ENCODE measurements at places on chromosomes 5 and 9.
A peak's percentile ranks its signal among the peaks of the same experiment; 100 is the strongest.

GRCh38 chr9:132823370-132824145 is 54.5 kb downstream of the AK8 start:
- DNase-seq, result no peak

GRCh38 chr9:13351778-13352386 is 72.4 kb upstream of the MPDZ start:
- DNase-seq, result no peak

DNA sequence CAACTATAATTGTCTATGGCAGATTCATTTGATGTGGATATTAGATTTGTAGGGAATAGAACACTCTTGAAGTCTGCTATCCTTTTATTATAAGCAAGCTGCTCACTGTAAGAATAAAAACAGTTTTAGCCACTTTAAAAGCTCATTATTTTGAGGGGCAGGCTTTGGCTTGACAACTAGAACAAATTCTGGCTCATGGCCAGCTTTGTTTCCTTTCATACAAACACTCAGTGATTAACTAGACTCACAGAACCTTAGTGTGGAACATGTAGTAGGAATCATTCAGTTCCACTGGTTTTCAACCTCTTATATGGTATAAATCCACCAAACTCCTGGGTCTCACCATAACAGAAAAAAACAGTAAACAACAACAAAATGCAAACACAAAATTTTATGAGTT is 27.4 kb upstream of the CEP120 start:
- DNase-seq, result no peak

DNA sequence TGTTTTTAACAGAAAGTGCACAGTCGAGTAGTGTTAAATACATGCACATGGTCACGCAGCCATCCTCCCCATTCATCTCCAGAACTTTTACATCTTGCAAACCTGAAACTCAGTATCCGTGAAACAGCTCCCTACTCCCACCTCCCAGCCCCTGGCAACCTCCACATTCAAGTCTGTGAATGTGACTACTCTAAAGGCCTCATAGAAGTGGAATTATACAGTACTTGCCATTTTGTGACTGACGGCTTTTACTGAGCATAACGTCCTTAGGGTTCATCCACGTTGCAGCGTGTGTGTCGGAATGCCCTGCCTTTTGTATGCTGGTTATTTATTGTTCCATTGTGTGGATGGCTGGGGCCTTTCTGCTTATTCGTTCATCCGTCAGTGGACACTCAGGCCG is 35.8 kb downstream of the USP20 start:
- no peak for DNase-seq

DNA sequence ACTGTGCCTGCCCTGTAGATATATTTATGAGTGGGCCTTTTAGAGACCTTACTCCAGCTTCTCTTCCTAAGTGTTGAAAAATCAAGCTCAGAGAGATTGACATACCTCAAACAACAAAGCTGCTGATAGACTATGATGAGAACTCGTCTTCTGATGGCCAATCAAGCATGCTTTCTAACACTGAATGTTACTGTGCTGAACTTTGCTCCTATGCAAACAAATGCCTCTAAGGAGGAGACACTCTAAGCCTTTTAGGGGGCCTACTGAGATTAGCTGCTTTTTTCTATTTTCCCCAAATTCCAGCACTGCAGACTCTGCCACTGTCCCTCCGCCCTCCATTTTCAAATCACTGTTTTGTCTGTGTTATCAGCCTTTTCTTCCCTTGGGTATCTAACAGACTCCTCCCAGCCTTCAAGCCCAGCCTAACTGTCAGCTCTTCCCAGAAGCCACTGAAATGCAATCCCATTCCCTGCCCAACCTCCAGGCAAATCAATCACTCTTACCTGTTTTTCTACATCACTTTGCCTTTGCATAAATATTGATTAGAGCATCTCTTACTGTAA is 39.5 kb downstream of the TXNDC8 start:
- DNase-seq, result no peak

- peak; percentile 18 for DNase-seq
Observed at GRCh38 chr9:5425006-5425628, 12.6 kb downstream of the PLGRKT start.

DNA sequence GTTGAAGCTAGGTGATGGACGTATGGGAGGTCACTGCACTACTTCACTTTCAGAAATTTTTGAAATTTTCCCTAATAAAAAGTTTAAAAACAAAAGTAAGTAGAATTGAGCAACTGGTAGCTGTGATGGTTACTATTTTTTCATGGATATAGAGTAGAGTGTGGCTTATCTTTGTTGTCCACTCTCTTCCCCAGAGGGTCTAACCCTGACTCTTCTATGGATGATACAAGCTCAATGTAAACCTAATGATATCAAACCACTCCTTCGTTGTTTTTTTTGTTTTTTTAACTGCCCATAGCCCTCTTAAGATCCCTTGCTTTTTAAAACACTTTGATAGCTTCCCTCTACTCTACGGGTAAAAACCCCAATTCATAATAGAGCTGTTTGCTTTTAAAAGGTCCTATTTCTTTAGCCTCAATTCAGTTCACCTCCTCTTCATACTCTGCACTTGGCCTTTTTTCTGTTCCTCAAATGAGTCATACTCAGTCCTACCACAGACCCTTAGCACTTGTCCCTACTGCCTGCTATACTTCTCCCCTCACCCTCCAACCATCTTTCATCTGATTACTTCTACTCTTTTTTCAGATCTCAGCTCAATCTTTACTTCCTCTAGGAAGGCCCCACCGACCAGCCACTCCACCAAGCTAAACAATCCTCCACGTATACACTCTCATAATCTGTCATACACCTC is 2.6 kb downstream of the HDAC3 start:
- no peak for DNase-seq

GRCh38 chr9:37034305-37034937 is 353 bp upstream of the PAX5 start:
- peak; percentile 25 for DNase-seq

DNA sequence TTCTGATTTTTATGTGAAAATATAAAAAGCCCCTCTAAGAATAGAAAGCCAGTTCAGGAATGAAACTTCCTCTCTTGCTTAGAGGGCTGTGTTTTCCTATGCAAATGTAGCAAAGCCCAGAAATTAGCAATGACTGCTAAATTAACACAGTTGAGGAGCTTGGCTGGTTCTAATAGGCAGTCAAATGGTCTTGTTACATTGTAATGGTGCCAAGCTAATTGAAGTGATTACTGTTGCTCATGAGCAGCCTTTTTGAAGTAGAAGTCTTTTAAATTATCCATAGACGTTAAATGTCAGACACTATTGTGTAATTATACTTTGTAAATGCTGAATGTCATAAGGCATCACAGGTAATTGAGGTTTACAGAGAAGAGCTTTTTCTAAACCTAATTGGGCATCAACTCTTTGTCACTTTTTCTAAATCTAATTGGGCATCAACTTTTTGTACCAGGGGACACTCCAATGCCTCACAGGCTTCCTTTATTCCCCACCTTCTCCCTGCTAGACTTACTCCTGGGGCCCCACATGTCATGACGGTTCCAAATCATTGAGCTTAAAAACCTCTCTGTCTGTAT is 229.1 kb downstream of the PSAT1 start:
- no peak for DNase-seq

DNA sequence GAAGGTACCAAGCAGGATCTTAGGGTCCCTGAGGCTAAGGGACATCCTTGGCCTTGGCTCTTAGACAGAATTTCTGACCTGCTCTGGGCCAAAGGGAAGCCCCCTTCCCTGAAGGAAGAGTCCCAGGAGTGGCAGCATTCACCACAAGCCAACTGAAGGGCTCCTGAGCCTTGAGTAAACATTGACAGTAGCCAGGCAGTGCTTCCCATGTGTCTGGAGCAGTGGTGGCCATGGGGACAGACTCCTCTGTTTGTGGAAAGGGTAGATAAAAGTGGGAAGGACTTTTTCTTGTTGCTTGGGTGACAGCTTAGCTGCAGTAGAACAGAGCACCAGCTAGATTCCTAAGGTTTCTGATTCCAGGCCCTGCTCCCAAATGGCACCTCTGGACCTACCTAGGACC is 61.4 kb upstream of the VLDLR start:
- DNase-seq, result no peak

- no peak for DNase-seq
Observed at GRCh38 chr9:38359297-38359653, 33.2 kb upstream of the ALDH1B1 start.

All from KG1 (cell line).